MCF 10A (cell line): ENCODE measurements at places on chromosomes 4 and X. TPM values are rescaled to one million over a fixed set of nuclear protein-coding genes. Genes with fewer than 3 reads are reported as not detected.
A peak's percentile ranks its signal among the peaks of the same experiment; 100 is the strongest.

DNA sequence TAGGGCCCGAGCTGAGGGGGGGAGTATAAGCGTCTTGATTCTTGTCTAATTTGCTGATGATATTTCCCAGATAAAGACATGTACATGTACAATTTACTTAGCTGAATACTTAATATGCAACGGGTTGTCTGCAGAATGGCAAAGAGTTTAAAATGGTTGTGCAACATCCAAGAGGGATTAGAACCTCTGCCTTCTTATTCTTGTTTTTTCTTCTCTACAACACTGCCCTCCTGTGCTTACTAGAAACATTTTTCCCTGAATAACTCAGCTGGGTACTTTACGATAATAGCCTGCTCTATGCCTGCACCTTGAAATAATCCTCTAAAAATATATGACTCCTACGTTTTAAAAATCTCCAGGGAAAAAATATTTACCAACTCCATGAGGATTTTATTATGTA is 41.8 kb downstream of the INTS12 start:
- no peak overlapping the region for H3K4me3 ChIP-seq
- H3K4me1 ChIP-seq = no peaks in the 10 kb centered on the region
- peak; percentile 51 for DNase-seq
- no peaks in the 10 kb centered on the region for H3K27me3 ChIP-seq
- H3K36me3 ChIP-seq = no peaks in the 10 kb centered on the region

- no peak overlapping the region for H3K4me3 ChIP-seq
- H3K27ac ChIP-seq = no peak overlapping the region
- peak; percentile 73 for DNase-seq
- H3K36me3 ChIP-seq = no peaks in the 10 kb centered on the region
- H3K27me3 ChIP-seq = no peaks in the 10 kb centered on the region
- H3K4me1 ChIP-seq = no peaks in the 10 kb centered on the region
These were observed 70.0 kb upstream of the FAM241A start for GRCh38 chr4:112075129-112075753.

DNA sequence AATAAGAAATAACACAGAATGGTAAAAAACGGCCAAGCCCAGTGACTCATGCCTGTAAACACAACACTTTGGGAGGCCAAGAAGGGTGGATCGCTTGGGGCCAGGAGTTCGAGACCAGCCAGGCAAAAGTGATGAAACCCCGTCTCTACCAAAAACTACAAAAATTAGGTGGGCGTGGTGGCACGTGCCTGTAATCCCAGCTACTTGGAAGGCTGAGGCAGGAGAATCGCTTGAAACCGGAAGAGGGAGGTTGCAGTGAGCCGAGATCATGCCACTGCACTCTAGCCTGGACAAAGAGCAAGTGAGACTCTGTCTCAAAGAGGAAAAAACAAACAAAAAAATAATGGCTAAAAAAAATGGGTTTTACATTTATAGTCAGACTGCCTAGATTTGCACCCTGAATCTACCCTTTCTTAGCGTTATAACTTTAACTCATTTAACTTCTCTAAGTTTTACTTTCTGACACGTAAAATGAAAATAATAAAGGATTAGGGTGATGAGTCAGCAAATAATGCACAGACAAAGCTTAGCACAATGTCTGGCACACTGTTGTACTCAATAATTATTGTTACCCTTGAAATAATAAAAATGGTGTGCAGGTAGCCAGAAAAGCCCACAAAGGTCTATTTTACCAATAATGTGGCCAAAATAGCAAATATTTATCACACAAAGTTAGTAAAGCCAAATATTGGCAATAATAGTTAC is 55.0 kb downstream of the ATP11C start:
- H3K4me3 ChIP-seq = no peak overlapping the region
- no peaks in the 10 kb centered on the region for H3K36me3 ChIP-seq
- no peaks in the 10 kb centered on the region for H3K27me3 ChIP-seq
- H3K4me1 ChIP-seq = no peaks in the 10 kb centered on the region
- DNase-seq = peak; percentile 38

DNA sequence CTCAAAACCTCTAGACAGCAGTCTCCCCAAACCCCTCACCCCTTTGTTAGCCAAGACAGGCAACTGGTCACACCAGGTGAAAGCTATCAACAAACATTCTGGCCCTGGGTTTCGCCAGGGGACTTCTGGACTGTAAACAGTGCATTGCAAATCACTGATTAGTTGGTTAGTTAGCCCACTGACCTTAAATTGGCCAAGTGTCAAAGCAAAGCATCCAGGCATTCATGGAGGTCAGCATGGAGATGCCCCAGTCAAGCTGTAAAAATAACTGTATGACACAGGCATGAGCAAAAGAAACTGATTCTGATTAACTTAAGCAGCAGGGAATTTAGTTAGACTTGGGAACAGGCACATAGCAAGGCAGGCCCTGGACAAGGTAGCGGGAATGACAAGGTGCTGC is 156.0 kb upstream of the TTC29 start:
- no peak overlapping the region for H3K4me3 ChIP-seq
- DNase-seq = no peak
- peak overlapping the region; percentile 41 for H3K27ac ChIP-seq

DNA sequence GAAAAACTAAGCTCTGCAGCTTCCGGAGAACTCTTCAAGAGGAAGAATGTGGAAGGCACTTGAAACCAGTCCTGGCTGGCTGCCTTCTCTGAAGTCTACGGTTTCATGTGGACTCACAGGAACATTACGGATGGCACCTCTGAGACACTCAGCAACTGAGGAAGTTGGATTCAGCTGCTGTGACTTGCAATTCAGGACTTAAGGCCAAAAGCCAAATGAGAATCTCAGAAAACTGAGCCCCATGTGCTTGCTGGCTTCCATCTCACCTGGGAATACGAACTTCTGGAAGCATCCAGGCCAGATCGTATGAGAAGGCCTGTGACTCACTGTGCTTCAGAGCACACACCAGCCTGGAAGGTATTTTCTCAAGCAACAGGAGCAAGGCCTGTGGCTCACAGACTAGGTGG is 107.8 kb upstream of the GPC4 start:
- H3K4me1 ChIP-seq = no peaks in the 10 kb centered on the region
- peaks cover 17% of the 10 kb centered on the region for H3K27me3 ChIP-seq
- H3K36me3 ChIP-seq = no peaks in the 10 kb centered on the region

GRCh38 chrX:13015536-13016236 is 28.7 kb downstream of the FAM9C start:
- H3K36me3 ChIP-seq = no peaks in the 10 kb centered on the region
- H3K4me3 ChIP-seq = no peak overlapping the region
- H3K27ac ChIP-seq = no peak overlapping the region

DNA sequence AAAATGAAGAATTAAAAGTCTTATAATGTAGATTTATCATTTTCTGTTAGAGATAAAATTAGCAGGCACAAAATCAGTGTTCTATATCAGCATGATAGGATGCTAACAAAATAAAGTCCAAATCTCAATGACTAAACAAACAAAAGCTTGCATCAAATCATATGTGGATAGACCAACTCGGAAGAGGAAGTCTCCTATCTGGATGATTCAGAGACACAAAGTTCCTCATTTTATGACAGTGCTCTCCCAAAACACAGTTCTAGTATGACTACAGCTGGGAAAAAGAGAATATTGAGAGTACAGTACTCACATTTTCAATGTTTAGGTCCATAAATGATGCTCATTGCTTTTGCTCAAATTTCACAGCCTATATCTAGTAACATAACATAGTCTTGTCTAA is 376.1 kb upstream of the CTSO start:
- H3K4me1 ChIP-seq = no peaks in the 10 kb centered on the region
- no peaks in the 10 kb centered on the region for H3K36me3 ChIP-seq
- no peak overlapping the region for H3K4me3 ChIP-seq
- H3K27me3 ChIP-seq = no peaks in the 10 kb centered on the region

GRCh38 chr4:80705311-80705710 is 325.2 kb upstream of the BMP3 start:
- H3K36me3 ChIP-seq = no peaks in the 10 kb centered on the region
- H3K4me1 ChIP-seq = peaks cover 8% of the 10 kb centered on the region
- DNase-seq = no peak

- peaks cover 36% of the 10 kb centered on the region for H3K27me3 ChIP-seq
- H3K4me1 ChIP-seq = no peaks in the 10 kb centered on the region
- no peak for DNase-seq
- peak overlapping the region; percentile 68 for H3K4me3 ChIP-seq
- H3K36me3 ChIP-seq = no peaks in the 10 kb centered on the region
These were observed 731 bp upstream of the GPC3 start for GRCh38 chrX:133985967-133986683.

GRCh38 chrX:132015875-132016274 is 7.2 kb upstream of the STK26 start:
- H3K27me3 ChIP-seq = peaks cover 52% of the 10 kb centered on the region
- H3K4me1 ChIP-seq = no peaks in the 10 kb centered on the region
- H3K27ac ChIP-seq = no peak overlapping the region
- no peaks in the 10 kb centered on the region for H3K36me3 ChIP-seq

DNA sequence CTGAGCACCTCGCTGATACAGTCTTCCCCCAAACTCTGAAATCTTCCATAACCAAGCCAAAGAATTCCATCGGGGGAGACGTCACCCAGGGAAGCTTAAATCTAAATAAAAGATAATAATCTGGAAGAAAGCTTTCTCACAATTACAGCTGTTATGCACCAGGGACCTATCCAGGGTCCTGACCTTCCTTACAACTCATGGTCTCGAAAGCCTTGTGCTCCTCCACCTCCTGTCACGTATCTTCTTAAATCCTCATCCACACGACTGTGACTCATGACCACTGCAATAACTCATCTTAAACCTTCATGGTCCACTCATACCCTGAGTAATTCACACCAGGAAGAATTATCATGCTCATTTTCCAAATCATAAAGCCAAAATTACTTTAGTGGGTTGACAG is 166.8 kb upstream of the FRG1 start:
- DNase-seq = no peak
- peaks cover 5% of the 10 kb centered on the region for H3K4me1 ChIP-seq
- H3K27me3 ChIP-seq = no peaks in the 10 kb centered on the region
- no peak overlapping the region for H3K27ac ChIP-seq

- H3K27ac ChIP-seq = no peak overlapping the region
- no peak for DNase-seq
- H3K27me3 ChIP-seq = peaks cover 12% of the 10 kb centered on the region
- peaks cover 4% of the 10 kb centered on the region for H3K36me3 ChIP-seq
- no peaks in the 10 kb centered on the region for H3K4me1 ChIP-seq
These were observed 81.9 kb upstream of the SCML1 start for GRCh38 chrX:17655211-17656034.

DNA sequence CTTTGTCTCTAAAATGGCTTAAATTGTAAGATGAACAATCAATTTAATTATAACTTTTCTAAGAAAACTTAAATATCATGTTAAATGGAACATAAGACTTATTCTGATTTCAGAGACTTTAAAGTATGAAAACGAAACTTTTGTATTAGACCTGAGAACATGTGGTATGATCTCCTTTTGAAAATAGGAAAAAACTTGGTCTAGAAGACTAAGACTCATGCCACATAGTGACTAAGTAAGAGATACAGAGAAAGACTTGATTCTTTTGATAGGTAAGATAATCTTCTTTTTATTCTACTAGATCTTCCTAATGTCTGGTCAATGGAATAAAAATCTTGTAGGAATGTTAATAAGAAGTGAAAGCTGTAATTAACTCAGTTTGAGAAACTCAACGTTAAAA is 326.3 kb upstream of the GRIA3 start:
- H3K27ac ChIP-seq = no peak overlapping the region
- no peaks in the 10 kb centered on the region for H3K4me1 ChIP-seq
- H3K4me3 ChIP-seq = no peak overlapping the region
- no peaks in the 10 kb centered on the region for H3K27me3 ChIP-seq
- H3K36me3 ChIP-seq = no peaks in the 10 kb centered on the region
- DNase-seq = no peak

The KLF8 gene
- total RNA-seq = 12.6 and 14.0 TPM in 2 replicates

The ETDB gene
- not detected in 2 replicates for total RNA-seq

The NIPAL1 gene
- total RNA-seq = 6.8 and 10.0 TPM in 2 replicates

The LAMTOR3 gene
- total RNA-seq = 33.5 and 35.9 TPM in 2 replicates
